ENCODE measurements at places on chromosomes 1 and 21.
A peak's percentile ranks its signal among the peaks of the same experiment; 100 is the strongest.

DNA sequence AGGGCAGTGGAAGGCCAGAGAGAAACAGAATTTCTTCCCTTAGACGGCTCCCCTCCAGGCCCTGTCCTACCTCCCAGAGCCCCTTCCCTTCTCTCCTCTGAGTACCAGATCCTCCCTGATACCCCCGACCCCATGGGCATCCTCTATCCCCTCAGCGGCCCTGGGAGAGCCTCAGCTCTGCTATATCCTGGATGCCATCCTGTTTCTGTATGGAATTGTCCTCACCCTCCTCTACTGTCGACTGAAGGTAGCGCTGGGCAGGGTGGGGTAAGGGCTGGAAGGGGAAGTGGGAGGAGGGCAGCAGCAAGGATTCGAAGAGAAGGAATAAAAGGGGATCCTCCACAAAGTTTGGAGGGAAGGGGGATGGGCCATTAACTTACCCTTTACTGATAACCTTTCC is 2.7 kb downstream of the FCER1G start:
- no peak for DNase-seq

GRCh38 chr1:76371941-76372340 is 297.4 kb downstream of the ST6GALNAC3 start:
- DNase-seq = no peak

DNA sequence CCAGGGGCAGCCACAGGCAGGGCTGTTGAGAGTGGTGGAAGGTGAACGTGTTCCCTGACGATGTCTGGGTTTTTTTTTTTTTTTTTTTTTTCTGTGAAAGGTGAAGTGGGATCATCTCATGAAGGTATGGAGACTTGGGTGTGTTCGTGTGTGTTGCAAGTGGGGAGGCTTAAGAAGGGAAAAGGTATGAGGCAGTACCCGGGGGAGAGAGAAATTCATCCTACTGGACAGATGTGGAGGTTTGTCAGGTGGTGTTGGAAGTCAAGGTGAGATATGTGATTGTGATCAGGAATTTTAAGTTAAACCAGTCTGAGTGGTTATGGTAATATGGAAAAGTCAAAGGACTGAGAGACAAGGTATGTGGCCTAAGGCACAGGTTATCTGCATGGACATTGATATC is 5.3 kb downstream of the C1orf115 start:
- no peak for DNase-seq

- DNase-seq = no peak
These were observed 907.6 kb upstream of the ADGRL2 start for GRCh38 chr1:80893115-80893514.

GRCh38 chr21:42834726-42835191 is 44.6 kb downstream of the WDR4 start:
- DNase-seq = no peak

- DNase-seq = peak; percentile 42
These were observed at the start of gene FAAH for GRCh38 chr1:46394108-46394871. FAAH (plus strand) TSS chr1:46394317; CDS start chr1:46394349, 32 bp downstream.
